NCI-H1092 (cell line): ENCODE measurements at places on chromosomes 2 and 18.

GRCh38 chr2:22247466-22247865 is 1123.7 kb downstream of the TDRD15 start:
- DNase-seq, result no peak

DNA sequence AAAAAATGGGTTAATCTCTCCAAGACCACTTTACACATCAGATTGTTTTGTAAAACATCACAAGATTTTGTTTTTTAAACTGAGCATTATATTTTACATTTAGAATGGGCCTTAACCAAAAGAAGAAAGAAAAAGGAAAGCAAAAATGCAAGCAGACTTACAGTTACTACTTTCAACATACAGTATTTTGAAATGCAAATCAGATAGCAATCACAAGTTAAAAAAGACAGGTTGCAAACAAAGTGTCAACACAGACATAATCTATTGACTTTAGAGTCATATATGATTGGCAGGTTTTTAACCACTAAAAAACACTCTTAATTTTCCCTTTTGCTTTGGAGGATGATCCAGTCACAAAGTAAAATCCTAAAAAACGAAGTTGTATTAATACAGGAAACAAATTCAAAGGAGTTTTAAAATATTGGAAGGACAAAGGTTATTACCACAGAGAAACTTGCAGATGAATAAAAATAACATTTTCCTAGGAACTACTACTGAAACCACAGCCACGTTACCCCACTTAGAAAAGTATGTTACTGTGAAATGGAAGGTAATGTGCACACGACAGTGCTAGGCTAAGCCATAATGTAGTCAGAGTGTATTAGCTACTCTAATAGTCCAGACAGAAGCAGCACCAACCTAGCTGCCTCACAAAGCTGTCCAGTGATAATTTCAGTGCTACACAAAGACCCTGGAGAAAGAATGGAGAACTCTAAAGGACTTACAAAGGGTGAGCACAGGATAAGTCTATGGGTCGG is 22.9 kb downstream of the DARS1 start:
- no peak for DNase-seq

- no peak for DNase-seq
Observed at GRCh38 chr2:237487496-237487895, 445 bp downstream of the MLPH start.

DNA sequence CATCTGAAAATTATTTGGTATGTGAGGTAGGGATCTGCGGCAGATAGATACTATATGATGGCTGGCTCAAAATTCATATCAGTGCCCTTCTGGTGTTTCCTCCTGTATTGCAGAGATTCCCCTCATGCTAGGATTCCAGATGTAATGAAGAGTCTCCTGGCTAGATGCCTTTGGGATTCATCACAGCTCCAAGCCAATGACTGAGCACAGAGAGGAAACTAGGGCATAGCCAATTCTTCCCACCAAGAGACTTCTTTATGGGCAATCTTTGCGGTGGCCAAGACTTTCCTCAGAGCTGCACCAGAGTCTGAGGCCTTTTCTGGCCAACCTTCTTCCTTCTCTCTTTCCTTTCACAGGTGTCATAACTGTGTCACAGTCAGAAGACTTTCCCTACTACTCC is 25.5 kb upstream of the CIB4 start:
- DNase-seq, result no peak

DNA sequence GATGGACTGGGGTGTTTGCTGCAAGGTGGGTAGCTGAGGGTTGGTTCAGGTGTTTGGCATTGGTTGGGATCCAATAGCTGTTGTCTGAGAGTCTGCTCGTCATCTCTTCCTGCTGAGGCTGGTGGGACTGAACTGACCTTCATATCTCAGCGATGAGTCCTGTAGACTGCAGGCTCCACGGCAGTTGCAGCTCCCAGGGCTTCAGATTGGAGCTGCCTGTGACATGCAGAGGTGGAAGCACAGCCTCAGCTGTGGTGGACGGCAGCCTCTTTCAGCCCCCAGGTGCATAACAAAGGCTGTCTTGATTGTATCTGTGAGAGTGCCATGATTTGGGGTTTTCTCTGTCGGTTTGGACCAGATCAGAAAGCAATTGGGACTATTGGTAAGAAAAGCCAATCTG is 3.9 kb upstream of the IL1R2 start:
- DNase-seq, result no peak

GRCh38 chr2:42938671-42939370 is 146.4 kb upstream of the HAAO start:
- DNase-seq, result no peak

DNA sequence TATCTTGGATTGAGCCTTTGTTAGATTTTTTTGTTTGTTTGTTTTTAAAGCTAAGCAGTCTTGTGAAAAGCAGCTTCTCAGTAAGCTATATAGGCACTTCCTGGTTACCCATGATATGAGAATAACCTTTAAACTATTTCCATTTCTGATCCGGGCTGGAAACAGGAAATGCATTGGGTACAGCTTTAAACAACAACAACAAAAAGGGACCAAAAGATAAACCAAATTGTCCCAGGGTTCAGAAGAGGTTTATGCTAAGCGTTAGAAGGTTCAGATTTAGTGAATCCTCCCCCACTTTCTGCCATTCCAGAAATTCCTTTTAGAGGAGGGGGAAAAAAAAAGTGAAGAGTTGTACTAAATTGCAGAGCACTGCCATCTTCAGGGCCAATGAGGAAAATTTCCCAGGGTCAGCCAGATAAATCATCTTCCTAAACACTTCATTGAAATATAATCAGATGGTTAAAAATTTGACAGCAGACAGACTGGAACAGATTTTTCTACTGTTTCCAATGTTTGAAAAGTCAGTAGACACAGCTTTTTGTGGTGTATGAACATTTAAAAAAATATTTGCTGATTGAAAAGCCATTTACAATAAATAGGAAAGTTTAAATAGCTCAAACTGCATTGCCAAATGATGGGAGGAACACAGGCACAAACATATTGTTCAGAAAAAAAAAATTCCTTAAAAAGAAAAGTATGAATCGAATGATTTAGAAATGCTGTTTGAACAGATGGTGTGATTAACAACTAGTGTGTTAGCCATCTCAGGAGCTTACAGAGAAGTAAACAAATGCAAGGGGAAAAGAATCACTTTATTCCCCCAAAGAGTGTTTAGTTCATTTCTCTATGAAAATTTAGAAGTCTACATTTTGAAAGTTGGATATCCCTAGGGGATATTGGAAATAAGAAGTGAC is 189.9 kb upstream of the TANK start:
- peak; percentile 1 for DNase-seq

DNA sequence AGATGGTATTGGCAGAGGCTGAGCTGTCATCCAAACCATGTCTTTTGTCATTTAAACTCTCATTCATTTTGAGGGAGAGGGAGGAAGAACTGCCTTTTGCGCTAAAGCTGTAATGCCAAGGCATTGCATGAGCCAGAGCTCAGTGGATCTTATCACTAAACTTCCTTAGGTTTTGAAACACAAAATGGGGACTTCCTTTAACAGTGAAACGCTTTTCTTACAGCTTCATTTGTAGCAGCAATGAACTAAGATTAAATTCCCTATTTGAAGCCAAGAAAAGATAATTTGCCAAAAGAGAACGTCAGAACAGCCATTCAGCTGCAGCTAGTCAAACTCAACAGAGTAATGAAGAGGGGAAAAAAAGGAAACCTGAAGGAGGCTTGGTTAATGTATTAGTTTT is 143.5 kb upstream of the MMADHC start:
- DNase-seq, result no peak

- DNase-seq, result peak; percentile 50
Observed at GRCh38 chr2:223613017-223613950, 11.1 kb upstream of the SCG2 start.

DNA sequence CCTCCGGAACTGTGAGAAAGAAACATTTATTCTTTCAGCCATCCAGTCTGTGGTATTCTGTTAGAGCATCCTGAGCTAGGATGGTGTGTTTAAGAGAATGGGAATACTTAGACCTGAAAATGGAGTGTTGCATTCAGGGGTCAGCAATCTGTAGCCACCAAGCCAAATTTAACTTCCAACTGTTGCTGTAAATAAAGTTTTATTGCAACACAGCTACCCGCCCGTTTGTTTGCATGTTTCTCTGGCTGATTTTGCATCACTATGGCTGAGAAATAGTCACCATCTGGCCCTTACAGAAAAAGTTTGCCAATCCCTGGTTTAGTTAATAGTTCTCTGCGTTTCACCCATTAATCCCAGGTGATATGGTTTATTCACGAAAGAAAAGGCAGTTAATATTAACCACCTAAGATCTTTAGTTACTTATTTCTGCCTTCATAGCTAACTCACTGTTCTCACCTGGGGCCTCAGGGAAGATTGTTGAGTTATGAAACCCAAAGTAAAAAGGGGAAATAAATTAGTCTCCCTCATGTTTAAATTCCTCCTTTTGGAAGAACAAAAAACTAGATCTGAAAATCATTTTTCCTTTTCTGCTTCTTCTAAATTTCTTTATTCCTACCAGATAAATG is 9.5 kb upstream of the CYS1 start:
- no peak for DNase-seq

- no peak for DNase-seq
Observed at GRCh38 chr2:16023506-16024360, 83.4 kb downstream of the MYCN start.

DNA sequence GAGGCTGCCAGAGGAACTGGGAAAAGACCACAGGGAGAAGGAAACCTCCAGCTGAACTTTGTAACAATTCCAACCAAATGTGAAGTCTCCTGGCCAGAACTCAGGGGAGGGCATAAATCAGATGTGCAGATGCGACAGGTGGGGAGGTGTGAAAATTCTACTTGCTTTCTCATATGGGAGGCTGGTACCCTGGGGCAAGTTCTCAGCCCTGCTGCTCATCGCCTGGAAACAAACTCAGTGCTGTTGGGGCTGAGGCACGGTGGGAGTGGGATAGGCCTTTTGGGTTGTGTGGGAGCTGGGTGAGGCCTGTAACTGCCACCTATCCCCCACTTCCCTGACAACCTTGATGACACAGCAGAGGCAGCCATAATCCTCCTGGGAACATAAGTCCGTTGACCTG is 179.6 kb downstream of the ASB1 start:
- no peak for DNase-seq

DNA sequence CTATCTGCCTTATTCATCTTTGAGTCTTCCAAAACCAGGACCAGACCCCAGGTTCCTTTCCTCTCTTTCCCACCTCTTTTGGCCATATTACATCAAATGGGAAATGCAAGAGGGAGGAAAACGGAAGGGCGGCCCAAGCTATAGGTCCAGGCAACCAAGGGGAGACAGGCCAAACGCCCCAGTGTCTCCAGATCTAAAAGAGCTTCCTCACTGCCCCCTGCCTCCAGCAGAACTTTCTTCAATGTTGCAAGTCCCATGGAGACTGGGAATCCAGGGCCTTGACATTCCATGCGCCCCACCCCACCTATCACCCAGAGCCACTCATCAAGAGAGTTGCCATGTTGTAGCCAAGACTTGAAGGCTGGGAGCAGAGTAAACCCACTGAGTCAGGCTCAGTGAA is 15.4 kb downstream of the TNS1 start:
- DNase-seq, result no peak

- no peak for DNase-seq
Observed at GRCh38 chr2:37575780-37576179, 95.7 kb downstream of the CDC42EP3 start.

DNA sequence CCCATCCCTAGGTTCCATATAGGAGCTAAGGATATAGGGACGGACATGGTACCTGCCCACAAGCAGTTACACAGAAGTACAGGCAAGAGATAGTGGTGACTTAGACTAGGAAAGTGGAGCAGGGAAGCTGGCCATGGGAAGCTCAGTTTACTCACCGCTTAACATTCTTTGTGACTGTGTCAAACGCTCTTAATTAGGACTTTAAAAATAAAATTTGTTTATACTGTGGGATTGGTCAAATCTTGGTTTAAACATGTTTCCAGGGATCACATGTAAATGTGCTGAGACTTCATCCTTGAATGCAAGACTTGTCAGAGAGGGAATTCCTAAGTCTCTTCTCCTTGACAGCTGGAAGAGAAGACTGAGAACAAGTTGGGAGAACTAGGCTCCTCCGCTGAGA is 107.3 kb downstream of the MTCL1 start:
- no peak for DNase-seq

- DNase-seq, result no peak
Observed at GRCh38 chr2:210169516-210170195, 1.6 kb downstream of the KANSL1L start.

DNA sequence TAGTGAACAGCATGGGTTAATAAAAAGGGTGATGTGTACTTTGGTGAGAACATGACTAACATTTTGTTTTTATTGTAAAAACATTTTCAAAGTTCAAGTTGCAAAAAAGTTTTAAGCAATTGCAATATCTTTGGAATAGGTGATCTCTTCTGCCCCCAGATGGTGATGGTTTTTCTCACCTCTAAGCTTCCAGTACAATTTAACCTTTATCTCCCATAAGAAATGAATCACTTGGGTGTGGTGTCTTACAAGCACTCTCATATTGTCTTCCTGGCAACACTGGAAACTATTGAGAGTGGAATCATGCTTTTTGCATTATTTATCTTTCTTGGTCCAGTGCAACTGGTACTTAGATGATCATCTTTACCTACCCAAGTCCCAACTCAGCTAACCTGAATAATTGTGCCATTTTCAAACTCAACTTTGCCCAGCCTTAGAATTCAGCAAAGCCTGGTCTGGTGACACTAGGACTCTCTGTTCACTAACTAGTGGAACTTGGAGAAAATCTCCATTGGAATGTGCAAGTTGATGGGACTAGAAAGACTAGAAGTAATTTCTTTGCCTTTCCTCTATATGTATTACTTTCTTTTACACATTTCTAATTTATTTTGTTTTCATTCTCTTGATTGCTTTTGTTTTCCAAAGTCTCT is 964.7 kb upstream of the ZEB2 start:
- no peak for DNase-seq

GRCh38 chr2:88069117-88069516 is 1.5 kb downstream of the SMYD1 start:
- DNase-seq, result no peak

DNA sequence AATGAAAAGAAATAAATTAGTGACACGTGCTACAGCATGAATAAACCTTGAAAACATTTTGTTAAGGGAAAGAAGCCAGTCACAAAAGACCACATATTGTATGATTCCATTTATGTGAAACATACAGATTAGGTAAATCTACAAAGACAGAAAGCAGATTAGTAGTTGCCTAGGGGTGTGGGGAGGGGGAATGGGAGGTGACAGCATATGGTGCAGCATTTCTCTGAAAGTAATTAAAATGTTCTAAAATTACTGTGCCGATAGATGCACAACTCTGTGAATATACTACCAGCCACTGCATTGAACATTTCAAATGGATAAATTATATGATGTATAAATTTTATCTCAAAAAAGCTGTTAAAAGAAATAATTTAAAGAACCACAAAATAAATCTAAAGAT is 161.0 kb downstream of the TRIB2 start:
- DNase-seq, result no peak

GRCh38 chr18:59517446-59518165 is 158.5 kb upstream of the LMAN1 start:
- DNase-seq, result no peak

DNA sequence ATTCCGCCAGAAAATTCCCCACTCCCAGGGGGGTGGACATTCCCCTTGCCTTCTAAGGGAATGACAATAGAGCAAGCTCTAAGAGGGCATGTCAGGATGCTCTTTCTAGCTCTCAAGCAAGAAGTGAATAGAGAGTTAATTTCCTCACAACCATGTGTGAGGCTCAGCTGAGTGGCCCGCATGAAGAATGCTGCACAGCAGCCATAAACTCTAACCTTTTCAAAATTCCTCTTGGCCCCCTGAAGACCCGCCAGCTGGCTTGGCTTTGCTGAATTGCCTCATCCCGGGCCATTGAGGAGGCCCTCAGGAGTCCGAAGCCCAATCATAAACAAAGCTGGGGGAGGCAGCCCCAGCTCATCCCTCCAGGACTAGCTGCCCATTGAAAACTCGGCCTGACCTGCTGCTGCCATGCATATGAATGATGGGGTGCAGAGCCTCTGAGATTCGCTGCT is 38.2 kb downstream of the NRP2 start:
- DNase-seq, result no peak
